ENCODE measurements at places on chromosomes 11 and 22.

DNA sequence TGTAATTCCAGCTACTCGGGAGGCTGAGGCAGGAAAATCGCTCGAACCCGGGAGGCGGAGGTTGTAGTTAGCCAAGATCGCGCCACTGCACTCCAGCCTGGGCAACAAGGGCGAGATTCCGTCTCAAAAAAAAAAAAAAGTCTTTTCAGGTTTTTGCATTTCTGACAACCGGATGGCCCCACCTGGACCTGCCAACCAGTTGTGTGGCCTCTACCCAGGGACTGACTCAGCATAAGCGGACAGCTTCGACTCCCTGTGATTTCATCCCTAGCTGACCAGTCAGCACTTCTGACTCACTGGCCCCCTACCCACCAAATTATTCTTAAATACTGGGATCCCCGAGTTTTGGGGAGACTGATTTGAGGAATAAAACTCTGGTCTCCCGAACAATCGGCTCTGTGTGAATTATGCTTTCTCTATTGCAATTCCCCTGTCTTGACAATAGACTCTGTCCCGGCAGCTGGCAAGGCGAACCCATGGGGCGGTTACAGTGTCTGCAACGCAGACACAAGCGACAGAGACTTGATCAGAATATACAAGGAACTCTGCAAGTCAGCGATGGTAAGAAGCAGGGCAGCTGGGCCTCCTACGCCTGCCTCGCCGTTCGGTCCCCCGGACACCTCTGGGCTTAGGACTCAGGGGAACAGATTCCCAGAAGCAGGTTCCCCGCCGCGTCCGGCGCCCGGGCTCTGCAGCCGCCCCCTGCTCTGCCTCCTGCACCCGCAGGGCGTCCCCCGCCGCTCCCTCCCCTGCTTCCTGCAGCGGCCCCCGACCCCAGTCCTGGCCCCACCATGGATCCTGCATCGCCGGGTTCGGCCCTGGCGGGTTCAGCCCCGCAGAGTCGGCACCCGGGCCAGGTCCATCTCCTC is 741 bp upstream of the TALDO1 start:
- no peak for DNase-seq

DNA sequence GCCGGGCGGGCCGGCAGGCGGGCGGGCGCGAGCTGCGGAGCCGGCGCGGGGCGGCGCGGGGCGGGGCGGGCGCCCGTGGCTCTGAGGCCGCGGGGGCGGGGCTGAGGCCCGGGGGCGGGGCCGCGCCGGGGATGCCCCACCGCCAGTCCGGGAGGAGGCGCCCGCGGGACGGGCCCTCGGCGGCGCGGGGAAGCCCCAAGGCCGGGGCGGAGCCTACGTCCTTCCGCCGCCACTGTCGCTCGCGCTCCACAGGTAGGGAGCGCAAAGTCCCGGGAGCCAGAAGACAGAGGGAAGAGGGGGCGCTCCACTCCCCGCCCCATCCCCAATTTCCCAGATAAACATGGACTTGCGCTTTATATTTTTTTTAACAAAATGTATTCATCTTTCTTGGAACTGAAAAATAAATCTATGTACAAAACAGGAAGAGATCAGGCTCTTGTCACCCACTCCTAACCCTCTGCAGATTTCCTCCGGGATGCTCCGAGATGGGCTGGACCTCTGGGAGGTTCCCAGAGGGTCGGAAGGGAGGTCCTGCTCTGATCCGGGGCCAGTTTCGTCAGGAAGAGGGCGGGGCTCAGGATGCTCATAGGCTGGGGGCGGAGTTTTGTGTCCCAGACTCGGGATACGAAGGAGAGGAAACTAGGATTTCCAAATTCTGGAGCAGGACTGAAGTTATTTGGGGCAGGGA is at the start of gene MAP4K2:
Gene MAP4K2, minus strand, starts transcription at position 57 of the 688 bp plus-strand sequence. CDS start 65 bp downstream, outside the sequence.
- DNase-seq, result peak; percentile 64

GRCh38 chr11:83068568-83068967 is 3.1 kb downstream of the RAB30 start:
- DNase-seq, result no peak

DNA sequence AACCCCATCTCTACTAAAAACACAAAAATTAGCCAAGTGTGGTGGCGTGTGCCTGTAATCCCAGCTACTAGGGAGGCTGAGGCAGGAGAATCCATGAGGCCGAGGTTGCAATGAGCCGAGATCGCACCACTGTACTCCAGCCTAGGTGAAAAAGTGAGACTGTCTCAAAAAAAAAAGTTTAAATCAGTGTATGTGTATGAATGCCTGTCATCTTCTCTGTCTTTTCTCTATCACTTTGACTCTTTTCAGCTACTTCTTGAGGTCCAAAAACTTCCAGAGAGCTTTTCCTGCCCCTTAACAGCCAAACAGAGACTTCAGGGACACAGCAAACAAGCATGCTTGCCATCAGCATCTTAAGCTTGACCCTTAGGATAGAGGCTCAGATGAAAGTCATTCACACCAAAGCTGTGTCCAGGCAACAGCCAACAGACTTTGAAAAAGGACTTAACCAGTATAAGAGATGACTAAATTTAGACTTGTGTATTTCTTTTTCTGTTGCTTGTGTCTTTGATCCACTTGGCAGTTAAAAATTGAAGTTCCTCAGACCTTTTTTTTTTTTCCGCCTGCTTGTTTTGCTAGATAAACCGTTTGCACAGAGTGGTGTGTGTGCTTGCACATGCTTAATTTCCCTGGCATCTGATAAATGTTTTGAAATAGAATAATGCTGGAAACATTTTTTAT is 151.9 kb downstream of the DBX1 start:
- DNase-seq, result no peak

DNA sequence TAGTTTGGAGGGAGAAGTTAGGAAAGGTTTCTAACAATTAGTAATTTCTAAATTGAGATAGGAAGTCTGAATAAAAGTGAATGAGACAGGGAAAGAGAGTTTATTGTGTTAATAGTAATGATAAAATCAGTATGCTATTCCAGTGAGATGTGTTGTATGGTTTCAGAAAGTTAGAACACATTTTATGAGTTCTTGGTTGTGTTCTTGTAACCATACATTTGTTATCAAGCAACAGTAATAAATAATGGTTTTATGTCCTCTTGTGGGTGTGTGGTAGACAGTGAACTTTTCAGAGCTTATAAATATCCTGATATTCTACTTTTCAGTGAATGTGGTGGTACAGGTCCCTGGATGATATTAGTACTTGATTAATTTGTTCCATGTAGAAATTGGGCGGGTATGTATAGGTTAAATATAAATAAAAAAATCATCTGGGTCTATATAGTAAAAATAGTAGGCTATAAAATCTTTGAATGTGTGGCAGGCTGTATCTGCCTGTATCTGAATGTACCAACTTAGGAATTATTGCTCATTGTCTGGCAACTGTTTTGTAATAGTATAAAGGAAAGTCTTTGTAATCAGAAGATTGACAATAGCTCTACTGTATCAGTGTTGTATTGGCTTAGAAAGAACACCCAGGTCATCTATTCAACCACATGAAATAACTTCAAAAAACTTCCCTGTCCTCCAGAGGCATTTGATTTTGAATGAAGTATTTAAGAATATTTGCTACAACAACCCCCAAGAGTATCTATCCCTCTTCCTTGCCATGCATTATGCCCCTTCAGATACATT is 54.8 kb downstream of the UVRAG start:
- no peak for DNase-seq

GRCh38 chr11:19349340-19350025 is 108.7 kb upstream of the E2F8 start:
- no peak for DNase-seq

GRCh38 chr11:117830674-117831351 is 6.3 kb upstream of the FXYD2 start:
- DNase-seq, result no peak

DNA sequence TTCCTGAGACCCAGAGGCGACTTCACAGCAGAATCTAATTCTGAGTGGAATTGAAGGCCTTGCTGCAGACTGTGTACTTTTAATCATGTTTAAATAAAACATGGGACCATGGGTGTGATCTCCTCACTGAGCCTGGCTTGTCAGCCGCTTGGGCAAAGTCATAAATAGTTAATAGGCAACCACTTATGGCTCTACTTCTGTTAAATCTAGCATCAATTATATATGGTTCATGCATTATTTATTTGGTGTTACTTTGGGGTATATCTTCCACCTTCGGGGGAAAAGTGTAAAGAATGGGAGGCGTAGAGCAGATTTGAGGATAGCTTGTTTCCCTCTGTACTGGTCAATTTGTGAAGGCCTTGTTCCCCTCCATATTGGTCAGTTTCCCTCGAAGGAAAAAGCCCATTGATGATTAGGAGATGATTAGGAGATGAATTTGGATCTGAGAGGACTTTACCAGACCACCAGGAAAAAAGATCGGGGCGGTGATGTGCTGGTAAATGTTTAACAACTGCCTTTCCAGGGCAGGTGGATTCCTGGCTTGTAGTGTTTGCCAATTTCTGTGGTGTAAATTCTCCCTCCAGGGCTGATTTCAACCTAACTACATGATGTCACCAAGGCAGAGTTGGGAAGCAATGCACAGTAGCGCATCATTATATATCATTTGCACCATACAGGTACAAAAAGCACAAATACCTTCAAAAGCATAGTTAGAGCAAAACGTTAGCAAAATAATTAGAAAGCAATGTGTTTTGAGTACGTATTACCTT is 204.1 kb upstream of the SEZ6L start:
- no peak for DNase-seq

DNA sequence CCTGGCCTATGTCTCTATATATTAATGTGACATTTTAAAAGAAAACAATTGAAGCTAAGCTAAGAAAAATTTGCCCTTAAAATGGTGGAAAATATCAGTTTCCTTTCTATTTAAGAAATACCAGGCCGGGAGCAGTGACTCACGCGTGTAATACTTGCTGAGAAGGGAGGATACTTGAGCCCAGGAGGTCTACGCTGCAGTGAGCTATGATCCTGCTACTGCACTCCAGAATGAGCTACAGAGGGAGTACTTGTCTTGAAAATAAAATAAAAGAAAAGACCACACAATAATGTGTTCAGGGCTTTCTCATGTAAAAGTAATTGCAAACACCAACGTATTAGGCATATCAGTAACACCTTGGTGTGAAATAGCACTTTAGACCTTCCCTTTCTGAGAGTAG is 1.4 kb upstream of the PRSS23 start:
- DNase-seq, result no peak

DNA sequence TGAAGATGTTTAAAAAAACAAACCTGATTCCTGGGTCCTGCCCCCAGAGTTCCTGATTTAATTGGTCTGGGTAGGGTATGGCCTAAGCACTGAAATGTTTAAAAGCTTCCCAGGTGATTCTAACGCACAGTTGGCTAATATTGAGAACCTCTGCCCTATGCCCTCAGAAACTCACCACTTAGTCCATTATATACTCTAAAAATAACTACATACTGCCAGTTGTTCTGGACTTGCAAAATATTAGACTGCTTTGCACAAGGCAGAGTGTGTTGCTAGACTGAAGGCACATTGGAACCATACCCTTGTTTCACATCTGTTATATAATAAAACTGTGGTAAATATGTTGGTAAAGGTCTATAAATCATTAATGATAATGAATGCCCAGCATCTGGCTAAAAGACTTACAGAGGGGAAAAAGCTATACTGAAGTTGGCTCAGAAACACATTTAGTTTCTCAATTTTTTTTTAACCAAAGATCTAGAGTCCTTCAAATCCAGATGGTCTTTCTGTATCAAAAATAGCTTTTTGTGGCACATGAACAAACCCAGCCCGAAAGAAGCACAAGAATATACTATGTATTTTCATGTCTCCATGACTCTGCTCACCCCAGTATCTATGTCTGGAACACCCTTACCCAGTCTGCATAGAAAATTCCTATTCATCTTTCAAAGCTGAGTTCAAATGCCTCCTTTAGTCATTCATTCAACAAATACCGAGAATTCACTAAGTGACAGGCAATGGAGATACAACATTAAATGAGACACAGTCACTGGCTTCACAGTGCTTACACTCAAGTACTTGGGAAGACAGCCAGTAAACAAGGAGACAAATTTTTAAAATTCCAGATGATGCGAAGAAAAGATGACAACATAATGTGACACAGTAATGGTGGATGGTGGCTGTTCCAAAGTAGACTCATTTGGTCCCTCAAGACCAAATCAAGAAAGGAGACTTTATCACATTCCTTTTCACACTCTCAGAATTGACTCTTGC is 44.1 kb downstream of the RBFOX2 start:
- no peak for DNase-seq

GRCh38 chr11:19919050-19919561 is 206.5 kb downstream of the NAV2 start:
- DNase-seq, result no peak

GRCh38 chr11:112129656-112130055 is 34.2 kb downstream of the IL18 start:
- no peak for DNase-seq

- no peak for DNase-seq
These were observed 19.6 kb upstream of the MN1 start for GRCh38 chr22:27820896-27821866.

DNA sequence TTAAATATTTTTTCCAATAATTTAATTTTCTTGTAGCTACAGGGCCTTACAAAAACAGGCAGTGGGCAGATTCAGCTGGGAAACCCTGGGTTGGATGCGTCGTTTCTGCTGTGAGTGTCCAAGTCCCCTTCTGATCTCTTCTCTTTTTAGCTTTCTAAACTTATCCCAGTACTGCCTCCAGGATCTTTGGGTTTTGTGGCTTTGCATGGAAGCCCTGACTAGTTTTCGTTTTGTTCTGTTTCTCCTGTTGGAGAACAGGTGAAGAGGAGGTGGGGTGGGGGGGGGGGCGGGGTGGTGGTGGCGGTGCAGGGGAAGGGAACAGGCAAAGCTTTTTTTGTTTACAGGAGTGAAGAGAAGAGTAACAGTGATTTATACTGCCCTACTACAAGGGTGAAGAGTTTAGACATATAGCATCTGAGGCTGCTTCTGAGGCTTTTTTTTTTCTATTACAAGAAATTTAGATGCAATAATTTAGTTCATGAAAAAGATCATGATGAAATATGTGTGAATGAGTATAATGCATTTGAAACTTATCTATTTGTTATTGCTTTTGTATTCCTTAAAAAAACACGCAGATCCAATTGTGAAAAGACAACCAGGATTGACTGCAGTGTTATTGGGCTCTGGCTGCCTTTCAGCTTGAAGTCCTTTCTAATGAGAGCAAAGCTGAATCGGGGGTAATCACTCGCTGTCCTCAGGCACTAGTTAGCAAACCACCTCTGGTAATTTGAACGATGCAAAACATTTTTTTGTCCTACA is 142.9 kb downstream of the NCAM1 start:
- DNase-seq, result no peak

GRCh38 chr22:19169947-19170318 is 8.6 kb downstream of the SLC25A1 start:
- DNase-seq, result no peak

DNA sequence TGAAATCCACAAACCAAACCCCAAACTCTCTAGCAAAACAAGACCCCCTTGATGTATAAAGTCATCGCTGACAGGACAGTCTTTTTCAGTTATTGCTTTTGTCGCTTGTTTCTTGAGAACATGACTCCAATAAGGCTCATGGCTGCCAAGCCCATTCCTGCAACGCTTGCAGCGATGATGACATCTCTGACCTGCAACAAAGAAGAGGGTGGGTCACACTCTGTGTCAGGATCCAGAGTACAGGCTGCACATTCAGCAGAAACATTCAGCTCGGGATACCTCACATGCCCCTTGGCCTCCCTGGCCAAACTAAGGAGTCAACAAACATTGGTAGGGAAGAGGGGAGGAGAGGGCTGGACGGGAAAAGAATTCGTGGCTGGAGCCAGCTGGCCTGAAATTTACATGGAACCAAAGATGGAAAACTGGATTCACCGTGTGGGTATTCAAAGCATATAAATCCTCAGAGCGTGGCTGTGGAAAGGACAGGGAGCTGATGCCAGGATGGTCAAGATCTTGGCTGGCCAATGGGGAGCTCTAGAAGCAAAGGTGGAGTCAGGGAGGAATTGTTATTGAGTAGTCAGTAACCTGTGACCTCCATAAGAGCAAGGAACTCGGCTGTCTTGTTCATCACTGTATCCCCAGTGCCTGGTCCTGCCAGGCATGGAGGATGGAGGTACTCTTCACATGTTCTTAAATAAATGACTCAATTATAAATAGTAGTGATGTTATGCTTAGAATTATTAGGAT is 11.8 kb upstream of the PLAAT2 start:
- no peak for DNase-seq
